ENCODE measurements at places on chromosomes 13 and 19.

DNA sequence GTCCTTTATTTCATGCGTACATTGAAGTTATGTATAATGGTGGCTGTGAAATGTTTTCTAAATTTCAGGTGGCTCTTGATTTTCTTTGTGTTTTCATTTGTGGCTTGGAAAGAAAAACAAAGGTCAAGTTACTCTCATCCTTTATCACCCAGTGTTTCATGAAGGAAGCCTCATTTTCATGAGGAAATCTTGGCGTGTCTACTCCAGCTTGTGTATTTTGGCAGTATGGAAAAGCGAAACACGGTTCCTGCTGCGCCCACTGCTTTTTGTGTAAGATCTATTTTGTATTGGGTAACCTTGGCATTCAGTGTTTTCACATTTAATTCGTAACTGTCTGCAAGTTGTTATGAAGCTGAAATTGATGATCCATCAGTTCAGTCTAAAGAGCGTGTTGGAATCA is 147.0 kb upstream of the RNF113B start:
- DNase-seq, result no peak

DNA sequence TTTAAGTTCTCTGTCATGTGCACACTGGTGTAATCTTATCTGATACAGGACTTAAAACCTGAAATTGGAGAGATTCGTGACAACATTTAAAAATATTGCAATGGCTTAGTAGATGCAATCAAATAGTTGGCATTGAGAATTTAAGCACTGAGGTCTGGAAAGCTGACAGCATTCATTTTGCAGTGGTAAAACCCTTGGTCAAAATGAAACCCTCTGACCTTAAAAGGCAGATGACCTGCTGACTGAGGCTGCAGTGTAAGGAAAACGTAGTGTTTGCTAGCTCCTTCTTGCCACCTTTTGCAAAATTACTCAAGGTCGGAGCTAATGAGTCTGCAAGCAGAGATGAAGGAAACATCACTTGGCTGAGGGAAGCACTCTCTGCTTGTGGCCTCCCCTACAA is 150.6 kb downstream of the KCTD12 start:
- no peak for DNase-seq

GRCh38 chr13:41960211-41960636 is 685 bp downstream of the VWA8 start:
- DNase-seq, result no peak

DNA sequence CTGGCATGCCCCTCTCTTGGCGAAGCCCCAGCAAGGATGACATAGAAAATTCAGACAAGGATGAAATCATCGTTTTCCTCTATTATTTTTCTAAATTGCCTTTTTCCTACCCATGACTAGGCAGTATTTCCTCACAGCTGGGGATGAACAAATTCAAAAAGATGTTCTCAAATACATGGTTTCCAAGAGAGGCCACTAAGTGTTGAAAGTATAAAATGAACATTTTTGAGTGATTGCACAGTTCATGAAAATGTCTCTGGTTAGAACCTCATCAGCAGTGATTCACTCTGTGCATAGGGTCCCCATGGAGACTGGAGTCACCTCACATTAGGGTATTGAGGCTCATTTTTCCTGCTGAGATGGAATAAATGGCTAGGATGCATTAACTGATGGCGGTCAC is 373.7 kb downstream of the DNAJC15 start:
- no peak for DNase-seq

DNA sequence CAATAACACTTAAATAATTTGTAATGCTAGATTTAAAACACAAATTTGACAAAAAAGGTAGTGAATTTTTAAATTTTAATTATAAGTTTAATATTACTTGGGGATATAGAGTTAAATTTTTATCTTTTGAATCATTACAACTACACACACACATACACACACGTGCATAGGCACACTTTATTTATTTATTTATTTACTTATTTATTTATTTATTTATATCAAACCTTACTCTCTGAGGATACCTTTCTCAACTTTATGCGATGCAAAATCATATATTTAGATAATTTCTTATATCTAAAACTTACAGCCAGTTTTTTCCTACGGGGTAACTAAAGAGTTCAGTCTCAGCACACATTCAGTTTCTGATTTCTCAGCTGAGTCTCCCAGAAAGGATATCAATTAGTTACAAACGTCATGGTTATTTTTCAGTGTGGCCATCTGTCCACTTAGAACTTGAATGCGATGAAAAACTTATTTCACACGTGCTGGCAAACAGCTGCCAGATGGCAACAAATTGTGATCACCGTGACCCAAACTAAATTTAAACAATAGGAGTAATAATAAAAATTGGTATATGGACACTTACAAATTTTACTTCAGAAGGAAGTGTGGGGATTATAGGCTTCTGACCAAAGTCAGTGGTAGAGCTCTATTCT is 683.1 kb upstream of the PRR20A start:
- peak; percentile 50 for DNase-seq

GRCh38 chr13:114120591-114121011 is 11.8 kb downstream of the RASA3 start:
- DNase-seq, result no peak

- DNase-seq, result no peak
Observed at GRCh38 chr13:40247845-40248244, 418.6 kb downstream of the FOXO1 start.

- DNase-seq, result no peak
Observed at GRCh38 chr13:105538346-105538745, 997.1 kb downstream of the EFNB2 start.

DNA sequence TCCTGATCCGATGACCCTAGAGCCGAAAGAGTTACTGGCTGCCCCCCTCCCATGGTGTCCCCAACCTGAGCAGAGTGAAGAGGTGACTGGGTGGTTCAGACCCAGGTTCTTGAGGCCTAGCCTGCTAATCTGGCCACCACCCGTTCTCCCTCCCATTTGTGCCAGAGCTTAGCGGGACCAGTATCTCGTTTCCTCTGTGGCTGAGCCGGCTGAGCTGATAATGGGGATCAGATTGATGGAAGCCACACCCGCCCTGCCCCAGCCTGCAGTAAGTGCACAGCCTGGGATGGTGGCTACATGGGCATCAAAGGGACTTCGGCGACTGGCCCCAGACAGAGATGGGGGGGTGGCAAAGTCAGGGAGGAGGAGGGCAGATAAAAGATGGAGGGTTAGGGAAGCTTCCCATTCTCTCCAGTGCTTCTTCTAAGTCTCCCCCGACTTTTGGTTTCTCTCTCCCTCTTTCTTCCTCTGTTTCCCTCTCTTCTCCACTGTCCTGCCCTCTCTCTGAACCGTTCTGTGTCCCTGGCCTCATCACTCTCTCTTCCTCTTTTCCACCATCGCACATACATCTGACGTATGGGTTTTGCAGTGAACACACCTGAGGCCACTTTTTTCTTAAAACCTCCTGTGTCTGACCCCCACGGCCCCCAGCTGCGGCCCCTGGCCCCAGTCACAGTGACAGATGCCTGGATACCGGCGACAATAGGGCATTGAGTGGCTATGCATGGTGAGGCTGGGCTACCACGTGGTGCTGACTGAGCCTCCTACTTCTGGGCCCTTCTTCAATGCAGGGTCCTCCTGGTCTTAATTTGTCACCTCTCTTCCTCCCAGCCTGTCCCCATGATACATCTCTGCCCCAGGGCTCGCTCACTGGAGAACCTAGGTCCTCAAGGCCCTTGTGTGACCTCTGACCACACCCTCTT is 2.4 kb downstream of the ELAVL3 start:
- DNase-seq, result no peak

DNA sequence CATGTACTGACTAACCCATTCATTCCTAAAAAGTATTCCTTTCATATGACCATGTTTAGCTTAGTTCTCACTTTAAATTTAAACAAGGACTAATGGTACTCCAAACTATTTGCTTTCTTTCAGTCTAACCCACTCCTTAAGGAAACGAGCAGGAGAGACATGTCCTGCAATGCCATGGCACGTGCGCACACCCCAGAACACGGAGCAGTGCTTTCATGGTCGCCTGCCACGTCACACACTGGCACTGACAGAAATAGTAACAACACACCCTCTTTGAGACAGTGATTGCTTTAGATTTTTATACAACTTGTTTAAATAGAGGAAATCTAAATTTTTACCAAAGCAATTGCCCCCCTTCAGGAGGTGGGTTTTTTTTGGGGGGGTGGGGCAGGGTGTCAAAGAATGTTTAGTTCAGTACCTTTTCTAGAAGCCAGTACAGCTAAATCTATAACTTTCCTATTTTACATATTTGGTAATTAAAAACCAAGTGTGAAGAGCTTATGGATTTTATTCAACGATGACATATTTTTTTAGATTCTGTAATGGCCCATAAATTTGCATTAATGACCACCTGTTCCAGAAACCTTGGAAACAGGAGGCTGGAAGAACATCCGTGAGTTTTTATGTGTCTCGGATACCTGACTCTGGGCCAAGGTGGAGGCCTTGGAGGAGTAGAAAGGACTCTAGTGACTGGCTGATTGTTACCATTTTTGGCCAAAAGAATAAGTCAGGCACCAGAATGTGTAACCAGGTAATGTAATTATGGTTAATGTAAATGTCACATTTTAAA is 247.1 kb downstream of the DCT start:
- DNase-seq, result no peak

DNA sequence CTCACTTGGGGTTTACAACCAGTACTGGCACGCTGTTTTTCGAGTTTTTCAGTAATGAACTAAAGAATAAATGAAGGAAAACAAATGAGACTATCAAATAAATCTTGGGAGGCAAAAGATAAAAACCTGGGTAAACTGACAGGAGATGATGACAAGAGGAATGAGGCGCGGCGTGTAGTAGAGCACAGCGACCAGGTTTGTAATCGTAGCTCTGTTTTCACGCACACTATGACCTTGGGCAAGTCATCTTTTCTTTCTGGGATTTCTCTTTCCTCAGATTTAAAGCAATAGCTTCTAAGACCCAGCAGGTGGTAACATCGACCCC is 419 bp downstream of the MRPS31 start:
- DNase-seq, result no peak

DNA sequence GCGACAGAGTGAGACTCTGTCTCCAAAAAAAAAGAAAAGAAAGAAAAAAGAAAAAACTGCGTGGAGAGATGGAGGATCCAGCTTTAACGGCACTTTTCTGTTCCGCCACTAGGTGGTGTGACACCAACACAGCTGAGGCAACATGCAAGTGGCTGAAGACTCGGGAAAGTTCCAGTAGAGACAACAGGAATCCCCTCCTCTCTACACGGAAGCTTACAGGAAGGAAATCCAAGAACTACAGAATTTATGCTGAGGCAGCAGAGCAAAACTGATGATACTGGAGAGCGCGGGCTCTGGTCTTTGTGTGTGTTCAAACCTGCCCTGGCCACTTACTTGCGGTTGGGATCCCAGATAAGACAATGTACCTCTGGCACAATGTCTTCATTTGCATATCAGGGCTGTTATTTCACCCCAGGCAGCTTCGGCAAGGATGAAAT is 9.9 kb downstream of the RANBP3 start:
- DNase-seq, result peak; percentile 15

DNA sequence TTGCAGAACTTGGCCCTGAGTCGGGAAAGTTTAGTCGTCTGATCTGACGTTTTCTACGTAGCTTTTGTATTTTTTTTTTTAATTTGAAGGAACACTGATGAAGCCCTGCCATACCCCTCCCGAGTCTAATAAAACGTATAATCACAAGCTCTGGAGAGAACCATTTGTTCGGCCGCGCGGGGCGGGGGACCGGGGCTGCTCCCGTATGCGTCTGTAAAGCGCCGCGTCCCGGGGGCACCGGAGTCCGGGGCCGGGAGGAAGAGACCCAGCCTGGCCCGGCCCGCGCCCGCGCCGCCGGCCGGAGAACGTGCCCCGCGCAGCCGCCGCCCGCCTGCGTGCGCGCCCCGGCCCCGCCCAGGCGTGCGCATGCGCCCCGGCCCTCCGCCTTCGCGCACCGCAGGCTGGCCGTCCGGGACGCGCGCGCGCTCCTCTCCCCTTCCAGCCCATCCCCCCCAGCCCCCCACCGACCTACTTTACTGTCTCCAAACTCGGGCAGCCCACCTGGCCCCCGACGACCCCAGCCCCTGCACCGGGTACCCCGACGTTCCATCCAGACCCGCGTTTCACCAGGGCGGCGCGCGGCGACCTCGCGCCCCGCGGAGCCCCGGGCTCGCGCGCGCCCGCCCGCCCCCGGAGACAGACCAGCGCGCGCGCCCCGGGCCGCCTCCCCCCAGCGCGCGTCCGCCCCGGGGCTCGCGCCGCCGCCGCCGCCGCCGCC is 785 bp upstream of the USF2 start:
- DNase-seq, result no peak

DNA sequence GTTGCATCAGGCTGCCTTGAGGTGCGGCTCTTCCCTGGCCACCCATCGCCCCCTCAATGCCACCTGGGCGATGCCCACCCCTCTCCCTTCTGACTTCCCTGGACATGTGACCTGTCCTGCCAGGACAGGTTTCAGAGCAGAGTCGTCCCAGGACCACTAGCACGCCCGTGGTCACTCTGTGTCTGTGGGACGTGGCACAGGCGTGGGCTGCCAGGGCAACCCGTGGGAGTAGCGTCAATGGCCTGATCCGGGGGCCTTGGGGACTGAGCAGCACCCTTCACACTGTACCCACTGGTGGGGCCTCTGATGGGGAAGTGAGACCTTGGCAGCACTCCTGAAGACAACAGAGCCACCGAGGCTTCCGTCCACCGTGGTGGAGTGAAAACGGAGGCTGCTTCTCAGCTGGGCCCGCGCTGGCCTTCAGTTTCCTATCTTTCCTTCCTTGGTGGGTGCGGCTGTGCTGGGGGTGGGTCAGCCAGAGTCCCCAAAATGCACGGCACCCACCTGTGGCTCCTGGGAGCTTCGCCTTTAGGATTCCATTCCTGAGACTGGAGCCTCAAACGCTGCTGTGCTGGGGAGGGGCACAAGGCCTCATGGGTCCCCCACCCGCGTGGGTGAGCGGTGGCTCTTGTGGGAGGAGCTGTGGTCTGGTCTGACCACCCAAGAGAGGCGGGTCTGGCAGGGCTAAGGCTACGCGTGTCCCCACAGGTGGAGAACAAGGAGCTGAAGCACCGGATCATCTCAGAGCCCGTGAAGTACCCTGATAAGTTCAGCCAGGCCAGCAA is 26.7 kb upstream of the TMEM255B start:
- DNase-seq, result no peak
